ENCODE measurements at places on chromosomes 11 and 22. TPM values are rescaled to one million over a fixed set of nuclear protein-coding genes. Genes with fewer than 3 reads are reported as not detected.

SAA4 gene
- polyA plus RNA-seq: not detected

CST6 gene
- polyA plus RNA-seq: not detected

GAL3ST1 gene
- polyA plus RNA-seq: 5.8 TPM

SHANK3 gene
- 0.60 TPM for polyA plus RNA-seq

NLRX1 gene
- polyA plus RNA-seq: 4.2 TPM

TP53AIP1 gene
- not detected for polyA plus RNA-seq

CALCA gene
- 1.2 TPM for polyA plus RNA-seq

OR51B5 gene
- polyA plus RNA-seq: not detected

GP1BB gene
- polyA plus RNA-seq: not detected

DNA sequence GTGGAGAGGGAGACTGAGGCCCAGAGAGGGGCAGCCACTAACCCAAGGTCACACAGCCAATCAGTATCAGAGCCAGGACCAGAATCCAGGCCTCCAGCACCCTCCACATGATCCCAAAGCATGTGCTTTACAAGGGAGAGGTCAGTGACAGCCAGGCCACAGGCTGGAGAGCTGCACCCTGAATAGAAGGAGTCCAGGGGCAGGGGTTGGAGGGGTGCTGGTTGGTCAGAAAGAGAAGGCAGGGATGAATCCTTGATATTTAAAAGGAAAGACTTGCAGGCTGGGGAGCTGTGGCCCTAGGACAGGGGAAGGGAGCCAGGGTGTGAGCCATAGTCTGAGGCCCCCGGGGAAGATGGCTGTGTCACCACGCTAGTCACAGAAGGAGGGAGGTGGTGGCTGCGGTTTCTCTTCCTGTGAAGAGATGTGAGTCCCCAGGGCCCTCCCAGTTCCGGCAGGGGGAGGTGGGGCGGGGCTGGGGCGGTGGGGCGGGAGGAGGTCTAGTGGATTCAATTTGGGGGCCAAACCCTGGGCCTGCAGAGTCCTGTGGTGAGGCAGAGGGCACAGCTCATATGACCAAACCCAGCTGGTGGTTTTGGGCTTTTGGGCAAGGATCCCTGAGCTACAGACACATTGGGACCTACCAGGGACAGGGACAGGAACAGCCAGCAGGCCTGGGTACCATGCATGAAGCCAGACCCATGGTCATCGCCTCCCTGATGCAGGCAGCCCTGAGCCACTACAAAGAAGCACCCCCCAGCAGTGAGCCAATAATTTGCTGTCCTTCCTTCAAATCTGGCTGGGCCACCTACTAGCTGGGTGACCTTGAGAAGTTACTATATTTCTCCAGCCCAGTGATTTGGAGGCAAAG, 14.0 kb downstream of the RAC2 start:
- H3K4me3 ChIP-seq: no peak overlapping the region
- H3K36me3 ChIP-seq: no peaks in the 10 kb centered on the region
- peak overlapping the region; percentile 12 for H3K27ac ChIP-seq
- H3K27me3 ChIP-seq: peaks cover 11% of the 10 kb centered on the region
- no peak for DNase-seq

DNA sequence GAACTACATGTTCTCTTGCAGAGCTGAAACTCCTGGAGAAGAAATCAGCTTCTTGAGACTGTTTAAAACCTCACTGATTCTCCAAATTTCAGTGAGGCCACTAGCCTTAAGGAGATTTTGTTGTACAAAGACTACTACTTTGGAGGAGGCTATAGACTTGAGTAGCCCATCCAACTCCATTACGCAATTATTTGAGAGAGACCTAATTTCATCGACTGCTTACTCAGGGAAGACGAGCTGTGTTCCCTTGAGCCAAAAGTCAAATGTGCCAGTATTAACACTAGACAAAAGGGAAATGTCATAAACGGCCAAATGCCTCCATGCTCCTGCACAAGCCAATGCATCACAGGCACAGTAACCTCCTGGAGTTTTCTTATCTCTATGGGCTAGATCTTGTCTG, 182.8 kb upstream of the SESN3 start:
- DNase-seq: no peak
- H3K36me3 ChIP-seq: no peaks in the 10 kb centered on the region
- no peaks in the 10 kb centered on the region for H3K4me1 ChIP-seq
- H3K27ac ChIP-seq: no peak overlapping the region
- H3K4me3 ChIP-seq: no peak overlapping the region
- no peaks in the 10 kb centered on the region for H3K27me3 ChIP-seq

- H3K27ac ChIP-seq: no peak overlapping the region
- H3K4me3 ChIP-seq: no peak overlapping the region
- H3K36me3 ChIP-seq: peaks cover 55% of the 10 kb centered on the region
- DNase-seq: no peak
These were observed 75.3 kb downstream of the MED15 start for GRCh38 chr22:20582520-20583361.

GRCh38 chr11:14022251-14022650, 59.7 kb downstream of the SPON1 start:
- H3K27ac ChIP-seq: no peak overlapping the region
- no peaks in the 10 kb centered on the region for H3K27me3 ChIP-seq
- no peak for DNase-seq
- no peaks in the 10 kb centered on the region for H3K4me1 ChIP-seq
- no peaks in the 10 kb centered on the region for H3K36me3 ChIP-seq

DNA sequence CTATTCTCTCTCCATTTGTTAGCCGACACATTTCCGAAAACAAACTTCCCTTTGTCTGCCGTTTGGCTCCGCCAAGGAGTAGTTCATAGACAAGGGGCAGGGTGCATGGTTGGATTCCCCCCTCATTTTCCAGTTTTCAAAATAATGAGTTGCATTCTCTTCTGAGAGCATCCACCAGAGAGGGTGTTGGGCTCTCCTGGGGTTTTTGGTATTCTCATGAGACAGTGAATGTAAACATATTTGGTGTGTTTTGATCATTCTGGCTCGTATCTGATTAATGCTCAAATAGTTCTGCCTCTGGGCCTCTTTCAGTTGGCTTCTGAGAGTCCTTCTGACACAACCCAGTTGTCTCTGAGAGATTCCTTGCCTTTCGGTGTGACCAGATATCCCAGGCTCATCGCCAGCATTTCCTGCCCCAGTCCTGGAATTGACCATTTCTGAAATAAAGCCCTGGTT, 21.7 kb downstream of the GRAMD4 start:
- no peaks in the 10 kb centered on the region for H3K36me3 ChIP-seq
- no peaks in the 10 kb centered on the region for H3K27me3 ChIP-seq
- H3K4me1 ChIP-seq: peaks cover 48% of the 10 kb centered on the region
- H3K4me3 ChIP-seq: no peak overlapping the region
- DNase-seq: peak; percentile 82

- H3K4me3 ChIP-seq: no peak overlapping the region
- peaks cover 15% of the 10 kb centered on the region for H3K36me3 ChIP-seq
- no peak for DNase-seq
- no peaks in the 10 kb centered on the region for H3K27me3 ChIP-seq
- no peaks in the 10 kb centered on the region for H3K4me1 ChIP-seq
These were observed 11.9 kb upstream of the NXF1 start for GRCh38 chr11:62817129-62817528.

GRCh38 chr11:19738124-19738523, 25.5 kb downstream of the NAV2 start:
- H3K36me3 ChIP-seq: no peaks in the 10 kb centered on the region
- peaks cover 51% of the 10 kb centered on the region for H3K4me1 ChIP-seq
- no peak overlapping the region for H3K27ac ChIP-seq
- H3K27me3 ChIP-seq: no peaks in the 10 kb centered on the region

DNA sequence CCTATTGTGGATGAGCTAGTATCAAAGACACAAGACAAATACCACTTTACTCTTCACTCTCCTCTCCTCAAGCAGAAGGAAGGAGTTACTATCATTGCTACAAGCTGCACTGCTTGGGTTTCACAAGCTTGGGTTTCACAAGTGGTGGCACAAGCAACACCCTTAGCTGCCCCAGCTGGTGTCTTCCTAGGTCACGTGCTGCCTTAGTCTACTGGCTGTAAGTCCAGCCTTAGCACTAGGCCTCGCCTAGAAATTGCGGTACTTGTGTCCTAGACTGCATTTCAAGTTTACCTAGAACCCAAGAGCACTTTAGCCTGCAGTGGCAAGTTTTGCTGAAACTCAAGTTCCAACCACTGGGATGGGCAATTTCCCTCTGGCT, 86.6 kb downstream of the EHF start:
- no peaks in the 10 kb centered on the region for H3K27me3 ChIP-seq
- no peaks in the 10 kb centered on the region for H3K4me1 ChIP-seq
- no peak for DNase-seq
- no peak overlapping the region for H3K4me3 ChIP-seq
- H3K36me3 ChIP-seq: no peaks in the 10 kb centered on the region

DNA sequence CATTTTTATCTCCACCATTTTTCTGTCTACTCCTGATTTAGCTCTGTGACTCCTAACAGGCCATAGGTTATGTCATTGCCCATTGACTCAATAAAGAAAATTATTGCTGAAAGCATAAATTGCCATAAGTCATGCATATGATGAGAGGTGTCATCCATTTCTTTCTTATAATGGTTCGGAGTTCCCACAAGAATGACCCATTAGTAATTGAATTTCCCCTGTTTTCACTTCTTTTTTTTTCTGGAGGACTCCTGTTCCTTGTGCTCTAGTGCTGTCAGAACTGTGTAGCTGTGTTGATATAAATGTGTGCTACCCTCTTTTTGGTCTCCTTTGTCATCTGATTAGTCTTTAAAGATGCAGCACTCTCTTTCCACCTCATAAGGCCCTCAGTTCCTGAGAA, 22.9 kb upstream of the CARD18 start:
- no peak for DNase-seq
- no peaks in the 10 kb centered on the region for H3K27me3 ChIP-seq
- H3K4me3 ChIP-seq: no peak overlapping the region
- no peaks in the 10 kb centered on the region for H3K4me1 ChIP-seq

- no peak overlapping the region for H3K4me3 ChIP-seq
- H3K27me3 ChIP-seq: no peaks in the 10 kb centered on the region
- H3K27ac ChIP-seq: peak overlapping the region; percentile 67
- DNase-seq: peak; percentile 96
- H3K36me3 ChIP-seq: no peaks in the 10 kb centered on the region
- H3K4me1 ChIP-seq: peaks cover 28% of the 10 kb centered on the region
These were observed 8.2 kb upstream of the TBC1D22A start for GRCh38 chr22:46754110-46754799.

DNA sequence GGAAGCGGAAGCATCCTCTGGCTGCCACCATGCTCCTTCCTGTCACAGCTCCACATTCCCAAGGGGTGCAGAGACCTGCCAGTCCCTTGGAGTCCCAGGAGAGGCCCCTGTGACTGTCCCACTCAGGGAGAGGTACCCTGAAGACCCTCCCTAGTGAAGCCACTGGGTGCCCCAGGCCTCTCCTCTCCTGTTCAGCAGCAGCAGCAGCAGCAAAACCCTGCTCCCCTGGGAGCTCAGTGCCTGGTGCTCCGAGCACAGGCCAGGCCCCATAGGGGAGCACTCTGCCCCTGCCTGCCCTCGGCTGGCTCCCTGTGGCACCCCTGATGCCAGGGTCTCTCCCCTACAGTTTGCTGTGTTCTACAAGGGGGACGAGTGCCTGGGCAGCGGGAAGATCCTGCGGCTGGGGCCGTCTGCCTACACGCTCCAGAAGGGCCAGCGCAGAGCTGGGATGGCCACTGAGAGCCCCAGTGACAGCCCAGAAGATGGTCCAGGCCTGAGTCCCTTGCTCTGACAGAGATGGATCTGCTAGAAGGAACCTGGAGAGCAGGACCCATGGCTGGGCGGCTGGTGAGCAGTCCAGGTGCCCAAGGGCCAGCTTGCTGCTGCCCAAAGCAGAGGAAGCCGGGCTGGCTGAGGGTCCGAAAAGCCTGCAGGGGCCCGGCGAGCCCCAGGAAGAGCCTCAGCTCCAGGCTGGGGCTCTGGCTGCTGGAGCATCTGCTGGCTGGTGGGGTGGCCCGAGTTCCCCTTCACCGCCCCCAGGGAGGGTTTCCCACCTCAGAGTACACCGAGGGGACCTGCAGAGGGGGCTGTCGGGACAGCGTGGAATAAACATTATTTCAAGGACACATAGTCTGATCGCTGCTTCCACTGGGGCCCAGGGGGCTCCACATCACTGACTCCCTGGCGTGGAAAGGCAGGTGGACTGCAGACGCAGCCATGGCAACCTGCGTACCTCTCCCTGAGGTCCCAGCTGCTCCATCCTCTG, 21.3 kb downstream of the TRMU start:
- no peak overlapping the region for H3K4me3 ChIP-seq
- H3K27me3 ChIP-seq: no peaks in the 10 kb centered on the region
- H3K36me3 ChIP-seq: peaks cover 56% of the 10 kb centered on the region
- no peak for DNase-seq

GRCh38 chr11:46238078-46238966, 39.1 kb upstream of the CREB3L1 start:
- H3K4me3 ChIP-seq: peak overlapping the region; percentile 57
- H3K27me3 ChIP-seq: no peaks in the 10 kb centered on the region
- DNase-seq: peak; percentile 89
- no peaks in the 10 kb centered on the region for H3K36me3 ChIP-seq
- peak overlapping the region; percentile 86 for H3K27ac ChIP-seq
- peaks cover 33% of the 10 kb centered on the region for H3K4me1 ChIP-seq

DNA sequence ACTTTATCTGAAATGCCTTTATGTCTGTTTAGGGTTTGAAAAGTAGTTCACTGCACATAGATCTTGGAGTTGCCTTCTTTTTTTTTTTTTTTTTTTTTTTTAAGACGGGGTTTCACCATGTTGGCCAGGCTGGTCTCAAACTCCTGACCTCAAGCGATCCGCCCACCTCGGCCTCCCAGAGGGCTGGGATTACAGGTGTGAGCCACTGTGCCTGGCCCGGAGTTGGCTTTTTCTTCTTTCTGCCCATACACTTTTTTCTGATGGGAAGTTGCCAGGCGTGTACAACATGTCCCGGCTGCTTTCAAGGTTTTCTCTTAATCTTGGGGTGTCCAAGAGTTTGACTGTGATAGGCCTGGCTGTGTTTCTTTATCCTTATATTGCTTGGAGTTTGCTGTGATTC, 12.9 kb upstream of the GNB1L start:
- H3K4me1 ChIP-seq: no peaks in the 10 kb centered on the region
- H3K27me3 ChIP-seq: no peaks in the 10 kb centered on the region
- H3K27ac ChIP-seq: no peak overlapping the region
- DNase-seq: peak; percentile 28
- H3K36me3 ChIP-seq: no peaks in the 10 kb centered on the region

DNA sequence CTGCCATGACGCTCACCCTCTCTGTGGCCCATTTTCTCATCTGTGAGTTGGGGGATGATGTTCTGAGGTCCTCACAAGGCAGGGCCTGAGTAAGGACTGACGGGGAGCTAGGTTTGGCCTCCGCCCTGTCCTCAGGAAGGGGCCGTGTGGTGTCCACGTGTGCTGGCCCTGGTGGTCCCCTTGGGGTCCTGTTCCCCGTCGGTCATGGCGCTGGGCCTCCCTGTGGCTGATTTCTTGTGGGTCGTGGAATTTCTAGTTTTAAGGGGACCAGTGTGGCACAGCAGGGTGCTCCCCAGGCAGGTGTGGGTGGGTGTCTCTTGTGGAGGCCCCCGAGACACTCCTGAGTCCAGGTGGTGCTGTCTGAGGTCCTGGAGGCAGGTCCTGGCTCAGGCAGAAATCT, 5.9 kb downstream of the LINC01488 start:
- H3K27me3 ChIP-seq: no peaks in the 10 kb centered on the region
- H3K4me3 ChIP-seq: no peak overlapping the region
- no peaks in the 10 kb centered on the region for H3K36me3 ChIP-seq
- no peak for DNase-seq
- no peaks in the 10 kb centered on the region for H3K4me1 ChIP-seq

GRCh38 chr22:23399367-23400285, 180.5 kb downstream of the IGLL1 start:
- peaks cover 9% of the 10 kb centered on the region for H3K4me1 ChIP-seq
- no peaks in the 10 kb centered on the region for H3K27me3 ChIP-seq
- no peaks in the 10 kb centered on the region for H3K36me3 ChIP-seq
- peak; percentile 60 for DNase-seq

All from sigmoid colon (tissue), 7 donors.